ENCODE measurements at places on chromosomes 7 and 10.

GRCh38 chr10:30027057-30028005 lies 32.1 kb downstream of the JCAD start:
- DNase-seq: peak; percentile 72

DNA sequence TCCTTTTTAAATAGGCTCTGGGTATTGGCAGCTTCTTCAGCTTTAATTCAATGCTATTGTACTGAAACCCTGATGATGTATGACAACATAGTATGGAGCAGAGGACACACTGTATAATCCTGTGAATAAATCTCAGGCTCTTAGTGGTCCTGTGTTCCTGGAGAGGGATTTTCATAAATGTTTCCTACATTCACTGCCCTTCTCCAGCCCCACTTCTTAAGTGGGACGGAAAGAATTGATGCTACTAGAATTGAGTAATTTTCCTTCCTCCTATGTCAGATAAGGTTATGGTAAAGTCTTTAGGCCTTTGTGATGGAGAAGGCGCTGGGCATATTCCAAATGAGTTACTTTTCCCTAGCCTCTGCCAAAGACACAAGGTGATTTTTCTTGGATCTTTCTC lies 779.4 kb downstream of the TNS3 start:
- DNase-seq: no peak

DNA sequence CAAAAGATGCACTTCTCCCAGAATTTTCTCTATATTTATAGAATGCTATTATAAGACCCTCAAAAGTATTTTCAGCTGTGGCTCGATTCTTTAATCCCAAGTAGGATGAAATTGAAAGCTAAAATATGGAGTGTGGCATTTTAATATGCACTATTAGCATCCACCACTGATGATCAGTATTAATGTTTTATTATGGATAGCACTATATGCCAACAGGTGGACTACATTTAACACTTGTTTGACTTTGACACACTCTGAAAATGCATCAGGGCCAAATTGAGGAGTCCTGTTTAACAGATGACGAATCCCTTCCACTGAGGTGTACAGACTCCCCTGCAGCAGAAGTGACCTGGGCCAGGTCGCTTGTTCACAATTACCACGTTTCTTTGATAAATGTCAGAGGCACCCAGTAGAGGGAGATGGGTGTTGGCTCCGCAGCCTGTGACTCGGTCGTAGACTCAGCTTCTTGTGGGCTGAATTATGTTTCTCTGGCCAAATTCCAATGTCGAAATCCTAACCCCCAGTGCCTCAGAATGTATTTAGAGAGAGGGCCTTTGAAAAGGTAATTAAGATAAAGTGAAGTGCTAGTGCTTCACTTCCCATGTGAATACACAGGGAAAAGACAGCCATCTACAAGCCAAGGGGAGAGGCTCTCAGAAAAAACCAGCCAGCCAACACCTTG lies 48.1 kb downstream of the WIPF3 start:
- DNase-seq: no peak

GRCh38 chr10:8453587-8453986 lies 399.1 kb downstream of the GATA3 start:
- no peak for DNase-seq

- no peak for DNase-seq
These were observed 140.4 kb upstream of the NPS start for GRCh38 chr10:127408733-127409132.

DNA sequence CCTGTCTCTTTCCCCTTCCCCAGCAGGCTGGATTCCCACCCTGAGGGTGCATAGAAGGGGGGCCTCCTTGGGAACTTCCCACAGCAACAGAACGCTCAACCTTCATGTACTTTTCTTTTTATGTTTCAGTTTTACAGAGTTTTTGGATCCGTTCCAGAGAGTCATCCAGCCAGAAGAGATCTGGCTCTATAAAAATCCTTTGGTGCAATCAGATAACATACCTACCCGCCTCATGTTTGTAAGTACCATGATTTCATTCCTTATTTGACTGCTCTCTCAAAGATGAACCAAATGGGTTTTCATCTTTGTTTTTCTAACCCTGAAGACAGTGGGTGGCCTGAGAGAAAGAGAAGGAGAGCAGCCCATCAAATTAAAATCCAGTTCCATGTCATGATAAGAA lies 46.7 kb downstream of the PLPP4 start:
- no peak for DNase-seq

DNA sequence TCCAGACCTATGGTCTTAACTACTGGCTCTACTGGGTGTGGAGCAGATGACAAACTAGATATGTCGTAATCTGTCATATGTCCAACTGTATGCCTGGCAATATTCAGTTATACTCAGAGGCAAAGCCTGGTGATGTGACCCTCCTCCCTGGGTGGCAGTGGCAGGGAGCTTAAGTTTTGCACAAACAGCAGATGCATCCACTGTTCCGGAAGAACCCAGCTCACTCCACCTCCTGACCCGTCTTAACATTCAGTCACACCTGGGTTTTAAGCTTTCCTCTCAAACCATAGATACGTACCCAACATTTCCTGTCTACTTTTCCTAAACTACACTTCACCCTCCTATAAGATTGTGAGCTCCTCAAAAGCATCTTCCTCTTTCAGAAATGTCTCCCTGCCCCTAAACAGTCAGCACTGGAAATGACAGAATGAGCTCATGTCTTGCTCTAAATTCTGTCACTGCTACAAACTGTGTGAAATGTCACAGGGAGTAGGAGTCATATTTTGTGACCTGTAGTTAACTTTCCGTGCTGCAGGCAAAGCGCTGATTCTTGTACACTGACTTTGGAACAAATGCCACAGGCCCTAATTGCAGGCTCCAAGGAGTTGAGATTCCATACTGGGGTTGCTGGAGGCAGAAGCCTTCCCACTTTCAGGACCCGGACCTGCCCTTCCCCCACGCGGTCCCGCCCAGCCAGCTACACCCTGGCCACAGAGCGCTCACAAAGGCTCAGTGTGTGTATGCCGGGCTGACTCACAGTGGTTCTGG lies 23.9 kb downstream of the SCD start:
- peak; percentile 37 for DNase-seq

DNA sequence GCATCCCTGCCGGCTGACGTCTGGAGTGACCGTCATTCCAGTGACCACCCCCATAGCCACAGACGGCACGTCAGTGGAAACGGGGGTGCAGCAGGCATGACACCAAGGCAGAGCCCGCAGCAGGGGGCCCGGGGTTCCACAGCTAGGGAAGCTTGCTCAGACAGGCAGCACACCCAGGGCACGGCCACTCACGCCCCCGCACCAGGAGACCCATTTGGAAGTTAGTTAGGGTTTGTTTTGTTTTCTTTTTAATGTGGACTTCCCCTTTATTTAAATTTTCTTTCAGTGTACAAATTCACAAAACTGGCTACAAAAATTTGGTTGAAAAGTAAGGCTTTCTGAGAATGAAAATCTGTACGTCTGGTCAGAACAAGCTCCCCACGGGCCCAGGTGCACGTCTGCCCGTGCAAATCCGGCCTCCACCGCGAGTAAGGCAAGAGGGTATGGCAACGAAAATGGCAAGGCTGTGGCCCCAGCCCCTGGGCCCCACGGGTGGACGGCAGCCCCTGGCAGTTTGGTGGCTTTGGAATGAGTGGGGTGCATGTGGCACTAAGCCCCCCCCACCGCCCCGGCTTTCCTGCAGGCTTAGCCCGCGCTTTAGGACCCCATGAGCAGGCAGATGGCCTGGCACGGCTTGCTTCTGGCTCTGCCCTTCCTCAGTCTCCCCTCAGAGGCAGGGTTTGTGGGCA lies 124.2 kb downstream of the FAM53B start:
- no peak for DNase-seq

GRCh38 chr7:147833557-147833956 lies 757.0 kb upstream of the C7orf33 start:
- DNase-seq: no peak

DNA sequence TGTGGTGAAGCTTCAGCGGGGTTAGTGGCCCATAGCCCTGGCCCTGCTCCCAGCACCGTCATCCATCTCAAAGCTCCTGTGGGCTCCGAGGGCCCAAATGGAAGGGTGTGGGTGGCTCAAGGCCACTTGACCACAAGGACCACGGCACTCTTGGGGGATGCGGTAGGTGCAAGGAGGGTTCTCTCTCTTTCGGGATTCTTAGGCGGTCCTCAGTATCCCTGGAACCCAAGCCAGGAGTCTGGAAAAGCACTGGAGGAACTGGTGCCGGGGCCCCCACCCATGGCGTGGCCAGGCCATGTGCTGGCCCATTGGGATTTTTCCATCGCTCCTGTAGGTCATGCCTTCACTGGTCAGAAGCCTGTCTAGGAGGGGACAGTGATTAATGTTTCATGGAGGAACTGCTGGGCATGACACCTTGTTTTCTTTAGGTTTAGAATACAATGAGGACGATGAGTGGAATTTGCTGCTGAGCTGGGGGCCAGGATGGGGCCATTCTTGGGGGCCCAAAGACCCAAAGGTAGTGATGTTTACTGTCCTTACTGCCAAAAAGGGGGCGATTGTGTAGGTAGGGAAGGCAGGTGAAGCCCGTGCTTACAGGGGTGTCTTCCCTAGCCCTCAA lies 16.7 kb downstream of the AQP1 start:
- DNase-seq: no peak

DNA sequence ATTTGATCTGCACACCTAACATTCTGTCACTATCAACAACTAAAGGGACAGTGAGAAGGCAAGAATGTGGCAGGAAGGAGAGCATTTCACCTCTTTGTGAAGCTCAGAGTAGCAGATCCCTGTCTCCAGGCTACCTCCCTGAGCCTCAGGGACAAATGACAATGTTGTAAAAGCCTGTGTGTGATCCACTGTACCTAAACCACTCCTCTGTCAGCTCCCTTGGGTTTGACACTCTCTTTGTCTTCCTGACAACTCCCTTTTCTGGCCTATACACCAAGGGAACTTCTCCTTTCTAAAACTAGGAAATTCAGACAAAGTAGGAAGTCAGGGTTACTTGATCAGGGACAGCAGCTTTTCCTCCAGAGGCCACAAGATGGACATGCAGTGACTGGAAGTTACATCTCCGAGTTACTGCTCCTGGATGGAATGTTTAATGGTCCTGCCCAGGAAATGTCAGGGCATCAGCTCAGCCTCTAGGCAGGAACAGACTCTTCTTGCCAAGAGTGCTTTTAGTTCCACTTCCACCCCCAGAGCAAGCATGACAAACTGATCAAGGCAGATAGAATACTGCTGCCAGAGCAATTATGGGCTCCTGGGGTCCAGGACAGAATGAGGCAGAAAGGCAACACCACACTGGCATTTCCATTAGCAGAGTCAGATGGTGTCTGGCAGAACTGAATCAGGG lies 1014.5 kb upstream of the LRRTM3 start:
- no peak for DNase-seq

DNA sequence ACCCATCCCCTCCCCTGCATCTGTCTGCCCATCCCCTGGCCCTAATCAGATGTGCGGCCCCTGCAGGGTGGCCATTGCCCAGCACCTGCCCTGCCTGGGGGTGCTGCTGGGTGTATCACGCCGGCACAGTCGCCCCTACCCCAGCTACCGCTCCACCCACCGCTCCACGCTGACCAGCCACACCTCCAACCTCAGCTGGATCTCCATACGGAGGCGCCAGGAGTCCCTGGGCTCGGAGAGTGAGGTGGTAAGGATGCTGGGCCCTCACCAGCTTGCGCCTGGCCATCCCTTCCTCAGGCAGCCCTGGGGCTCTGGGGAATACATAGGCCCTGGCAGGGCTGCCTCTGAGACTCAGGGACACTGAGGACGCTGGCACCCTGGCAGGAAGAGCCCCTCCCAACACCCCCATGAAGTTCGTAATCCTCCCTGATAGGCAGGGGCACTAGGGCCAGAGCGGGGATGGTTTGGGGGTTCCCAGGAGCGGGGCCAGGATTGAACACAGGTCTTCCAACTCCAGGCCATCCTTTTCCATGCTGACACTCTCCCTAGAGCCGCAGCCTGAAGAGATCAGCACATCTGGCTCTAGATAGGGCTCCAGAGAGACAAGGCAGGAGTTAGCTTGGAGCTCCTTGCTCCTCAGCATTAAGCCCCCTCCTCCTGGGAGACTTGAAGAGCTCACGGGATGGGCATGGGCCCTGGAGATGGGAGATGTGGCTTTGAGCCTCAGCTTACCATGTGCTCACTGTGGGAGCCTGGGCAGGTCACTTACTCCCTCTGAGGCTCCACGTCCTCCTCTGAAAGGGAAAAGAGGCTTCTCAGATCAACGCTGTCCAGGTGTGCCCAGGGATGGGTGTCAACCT lies 5.9 kb upstream of the LDB3 start:
- no peak for DNase-seq

- no peak for DNase-seq
These were observed 90.0 kb downstream of the PROSER2 start for GRCh38 chr10:11913079-11913641.

GRCh38 chr10:121069061-121069850 lies 218.1 kb downstream of the WDR11 start:
- DNase-seq: no peak

- DNase-seq: no peak
These were observed 67.3 kb downstream of the GLCCI1 start for GRCh38 chr7:8035647-8036518.

DNA sequence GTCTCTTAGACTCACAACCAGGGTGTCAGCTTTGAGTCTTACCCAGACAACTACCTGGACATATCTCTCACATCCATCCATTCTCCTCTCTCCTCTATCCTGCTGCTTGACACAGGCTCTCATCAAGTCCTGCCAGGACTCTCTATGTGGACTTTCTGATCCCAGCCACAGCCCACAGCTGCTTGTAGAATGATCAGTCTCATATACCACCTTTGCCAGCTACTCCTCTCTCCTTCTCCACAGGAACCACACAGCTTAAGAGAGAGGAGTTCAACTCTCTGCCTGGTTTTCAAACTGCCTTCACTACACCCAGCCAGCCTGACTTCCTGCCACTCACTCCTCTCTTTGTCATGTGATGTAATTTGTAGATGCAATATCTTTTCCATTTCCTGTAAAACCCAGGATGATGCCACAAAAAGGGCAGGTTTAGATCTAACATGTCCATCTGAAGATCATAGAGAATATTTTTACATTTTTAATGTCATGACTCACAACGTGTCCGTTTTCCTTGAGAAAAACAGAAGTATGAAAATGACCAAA lies 154.0 kb downstream of the RAB11FIP2 start:
- no peak for DNase-seq

- no peak for DNase-seq
These were observed 99.7 kb downstream of the TNS3 start for GRCh38 chr7:47482013-47482875.

DNA sequence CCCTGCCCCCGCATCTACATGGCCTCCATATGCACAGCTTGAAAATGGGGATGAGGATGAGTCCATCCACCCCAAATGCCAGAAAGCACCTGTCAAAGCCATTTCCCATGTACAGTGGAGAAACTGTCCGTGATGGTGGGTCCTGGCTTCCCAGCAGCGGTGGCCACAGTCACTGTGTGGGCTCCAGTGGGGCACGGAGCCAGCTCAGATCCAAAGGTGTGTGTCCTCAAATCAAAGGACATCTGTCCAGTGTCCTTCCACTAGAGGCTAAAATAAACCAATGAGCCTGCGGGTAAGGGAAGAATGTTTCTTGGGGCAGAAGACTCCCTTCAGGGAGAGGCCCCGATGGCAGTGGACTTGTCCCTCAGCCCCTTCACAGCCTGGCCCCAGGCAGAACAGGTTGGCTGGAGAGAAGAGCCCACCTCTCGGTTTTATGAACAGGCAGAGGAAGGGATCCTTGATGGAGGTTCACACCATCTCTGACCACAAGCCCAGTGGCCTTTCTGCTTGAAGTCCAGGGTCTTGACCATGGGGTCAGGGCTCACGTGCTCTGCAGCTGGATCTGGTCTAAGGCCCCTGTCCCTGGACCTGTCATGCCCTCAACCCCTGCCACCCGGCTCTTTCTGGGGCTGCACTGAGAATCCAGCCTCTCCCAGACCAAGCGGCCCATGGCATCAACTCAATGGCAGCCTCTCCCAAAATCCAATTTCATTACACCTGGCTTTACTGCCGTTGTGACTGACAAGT lies 106.9 kb downstream of the TCERG1L start:
- DNase-seq: no peak
